ENCODE measurements at places on chromosomes 1 and 21. TPM values are rescaled to one million over a fixed set of nuclear protein-coding genes. Genes with fewer than 3 reads are reported as not detected.

GRCh38 chr1:151585622-151586021 lies 26.2 kb upstream of the SNX27 start:
- no peak for DNase-seq

Gene EYA3
- total RNA-seq: 27.0 TPM

DNA sequence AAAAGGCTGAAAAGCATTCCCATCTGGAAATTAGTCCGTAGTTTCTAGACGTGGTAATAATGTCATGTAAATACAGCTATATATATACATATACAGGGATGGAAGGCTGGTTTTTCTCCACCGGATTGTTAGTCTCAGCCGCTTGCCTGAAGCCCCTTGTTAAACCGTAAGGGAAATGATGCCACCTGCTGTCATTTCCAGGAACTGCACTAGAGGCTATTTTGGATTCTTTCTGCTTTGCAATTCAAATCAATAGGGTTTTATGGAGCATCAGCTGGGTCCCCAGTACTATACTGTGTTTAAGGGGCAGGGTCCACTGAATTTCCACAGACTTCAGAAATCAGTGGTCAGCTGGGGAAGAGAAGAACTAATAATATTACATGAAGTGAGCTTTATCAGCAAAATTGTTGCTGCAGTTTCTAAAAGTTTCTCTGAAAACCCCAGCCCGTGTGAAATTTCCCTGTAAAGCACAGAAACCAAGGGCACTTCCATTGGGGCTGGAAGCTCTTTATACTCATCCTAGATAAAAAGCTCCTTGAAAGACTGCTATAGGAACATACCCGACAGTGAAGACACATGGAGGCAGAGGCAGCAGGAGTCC lies 33.8 kb upstream of the MPZL1 start:
- peak; percentile 74 for DNase-seq

Gene DTL
- total RNA-seq: 65.4 TPM

- no peak for DNase-seq
These were observed 4.5 kb downstream of the C21orf58 start for GRCh38 chr21:46319186-46319585.

DNA sequence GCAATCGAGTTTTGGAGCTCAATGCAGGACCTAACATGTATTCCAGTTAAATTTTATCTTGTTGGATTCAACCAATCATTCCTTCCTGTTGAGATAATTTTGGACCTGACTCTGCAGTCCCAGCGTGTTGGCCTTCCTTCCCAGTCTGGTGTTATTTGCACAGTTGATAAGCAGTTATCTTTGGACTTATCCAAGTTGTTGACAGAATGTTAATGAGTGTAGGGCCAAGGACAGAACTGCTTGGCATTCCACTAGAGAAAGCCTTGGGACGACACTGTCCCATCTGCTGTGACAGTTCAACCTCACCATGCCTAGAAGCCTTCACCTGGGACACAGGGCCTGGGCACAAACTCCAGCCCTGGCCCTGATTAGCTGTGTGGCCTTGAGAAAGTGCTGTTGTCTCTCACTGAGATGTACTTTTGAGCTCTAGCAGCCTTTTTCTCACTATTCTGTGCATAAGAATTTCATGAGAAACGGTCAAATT lies 104.1 kb upstream of the SLC25A33 start:
- DNase-seq: no peak

DNA sequence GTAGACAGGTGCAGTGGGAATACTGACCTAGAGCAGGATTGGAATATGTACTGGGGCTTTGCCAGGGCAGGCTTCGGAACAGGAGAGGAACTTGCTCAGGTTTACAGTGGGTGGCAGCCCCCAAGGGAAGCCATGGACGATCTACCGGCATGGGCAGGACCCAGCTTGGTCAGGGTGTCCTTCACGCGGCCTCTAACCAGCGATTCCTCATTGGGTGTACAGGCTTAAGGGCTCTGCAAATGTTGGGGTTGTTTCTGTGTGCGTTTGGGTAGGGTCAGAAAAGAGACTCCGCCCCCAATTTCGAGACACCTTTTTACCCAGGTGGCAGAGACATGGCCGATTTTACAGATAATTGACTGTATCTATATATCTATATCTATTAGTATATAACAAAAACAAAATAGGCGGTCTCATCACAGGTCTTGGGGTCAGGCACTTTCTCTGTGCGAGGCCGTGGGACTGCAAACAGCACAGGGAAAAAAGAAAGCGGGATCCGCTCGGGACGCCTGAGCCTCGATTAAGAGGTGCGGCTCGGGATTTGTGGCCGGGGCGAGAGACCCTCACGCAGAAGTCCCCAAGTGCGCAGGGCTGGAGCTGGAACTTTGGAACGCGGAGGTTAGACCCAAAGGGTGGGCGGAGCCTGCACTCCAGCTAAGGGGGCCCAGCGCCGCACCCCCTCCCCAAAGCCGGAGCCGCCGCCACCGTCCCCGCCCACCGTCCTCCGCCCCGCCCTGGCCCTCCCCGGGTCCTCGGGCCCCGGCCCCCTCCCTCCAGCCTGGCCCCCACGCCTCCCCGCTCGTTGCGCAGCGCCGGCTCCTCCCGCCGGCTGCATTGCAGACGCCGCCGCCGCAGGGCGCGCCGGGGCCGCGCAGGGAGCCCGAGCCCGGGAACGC lies 67.5 kb upstream of the VAMP3 start:
- peak; percentile 16 for DNase-seq

Data from activated T-cell treated with anti-CD3 and anti-CD28 coated beads, Interleukin-2, amount 50 U/mL, for 72 hours (primary cell).